ENCODE measurements at places on chromosomes 4 and X. TPM values are rescaled to one million over a fixed set of nuclear protein-coding genes. Genes with fewer than 3 reads are reported as not detected.

- no peak for DNase-seq
Measured at GRCh38 chr4:14877246-14878225, 124.7 kb upstream of the CPEB2 start.

DNA sequence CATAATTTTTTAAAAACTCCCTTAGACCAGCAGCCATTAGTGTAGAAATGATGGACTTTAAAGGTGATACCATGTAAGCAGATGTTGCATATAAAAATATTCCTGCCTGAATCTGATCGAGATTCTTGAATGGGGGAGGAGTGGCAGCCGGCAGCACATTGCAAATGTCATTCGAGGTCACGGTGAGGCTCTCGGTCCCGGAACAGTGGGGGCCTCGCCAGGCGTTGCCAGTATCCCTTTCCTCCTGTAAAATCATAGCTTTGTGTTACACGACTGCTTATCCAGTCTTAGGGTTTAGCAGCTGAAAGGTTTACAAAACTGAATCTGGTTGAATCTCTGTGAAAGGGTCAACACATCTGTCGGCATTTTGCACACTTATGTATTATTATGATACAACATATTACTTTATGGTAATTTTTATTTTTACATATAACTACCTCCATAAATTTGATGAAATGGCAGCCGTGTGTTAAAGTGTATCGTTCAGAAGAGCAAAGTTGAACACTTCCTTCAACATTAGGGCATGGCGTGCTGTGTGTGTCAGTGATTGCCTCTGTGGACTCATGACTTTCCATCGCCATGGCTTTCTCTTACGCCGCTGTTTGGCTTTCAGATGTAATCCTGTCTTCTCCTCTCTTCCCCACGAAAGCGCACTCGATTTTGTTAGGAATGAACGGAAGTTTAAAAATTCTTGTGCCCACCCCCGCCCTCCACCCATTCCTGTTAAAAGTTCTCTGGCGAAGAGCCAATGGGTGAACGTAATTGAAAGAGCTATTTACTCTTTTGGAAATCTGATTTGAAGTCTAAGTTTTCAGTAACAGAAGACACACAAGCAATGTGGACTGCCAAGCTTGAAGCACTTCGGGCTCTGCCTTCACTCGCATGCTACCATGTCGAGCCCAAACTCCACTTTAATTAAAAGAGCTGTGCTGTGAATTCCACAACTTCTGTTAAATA lies 114.8 kb downstream of the STOX2 start:
- DNase-seq: no peak

GRCh38 chrX:84487365-84488353 lies 14.6 kb downstream of the HDX start:
- no peak for DNase-seq

DNA sequence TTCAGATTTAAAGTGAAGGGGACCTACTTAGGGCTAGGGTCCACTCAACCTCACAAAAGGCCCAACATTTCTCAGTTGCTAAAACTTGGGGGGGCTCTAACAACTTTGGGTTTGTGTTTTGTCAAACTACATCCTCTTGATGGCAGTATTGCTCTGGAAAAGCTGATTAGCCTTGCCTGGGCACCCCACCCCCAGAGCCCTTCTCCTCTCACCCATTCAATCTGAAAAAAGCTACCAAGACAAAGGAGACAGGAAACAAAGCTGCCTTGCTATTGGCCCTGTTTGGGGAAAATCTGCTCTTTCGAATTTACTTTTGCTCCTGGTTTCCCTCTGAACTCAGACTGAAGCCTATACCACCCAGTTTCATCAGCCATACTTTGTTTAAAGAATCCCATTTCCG lies 195.2 kb upstream of the STK26 start:
- DNase-seq: peak; percentile 73

GRCh38 chr4:14434483-14434882 lies 567.8 kb upstream of the CPEB2 start:
- no peak for DNase-seq

- peak; percentile 13 for DNase-seq
Measured at GRCh38 chr4:21765810-21766407, 182.7 kb downstream of the KCNIP4 start.

DNA sequence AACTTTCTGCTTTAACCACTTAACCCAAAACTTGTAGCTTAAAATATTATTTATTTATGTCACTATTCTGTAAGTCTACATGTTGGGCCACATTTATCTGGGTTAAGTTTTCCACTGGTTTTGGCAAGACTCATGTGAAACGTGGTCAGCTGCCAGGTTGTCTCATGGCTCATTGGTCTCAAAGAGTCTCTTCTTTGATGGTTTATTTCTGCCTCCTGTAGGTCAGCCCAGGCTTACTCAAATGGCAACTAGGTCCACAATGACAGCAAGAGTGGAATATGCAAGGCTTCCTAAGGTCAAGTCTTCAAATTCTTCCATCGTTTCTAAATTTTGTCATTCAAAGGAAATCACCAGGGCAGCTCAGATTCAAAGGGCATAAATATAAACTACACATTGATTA lies 828.7 kb downstream of the PCDH7 start:
- no peak for DNase-seq

- DNase-seq: no peak
Measured at GRCh38 chr4:164734484-164734883, 19.4 kb upstream of the SMIM31 start.

DNA sequence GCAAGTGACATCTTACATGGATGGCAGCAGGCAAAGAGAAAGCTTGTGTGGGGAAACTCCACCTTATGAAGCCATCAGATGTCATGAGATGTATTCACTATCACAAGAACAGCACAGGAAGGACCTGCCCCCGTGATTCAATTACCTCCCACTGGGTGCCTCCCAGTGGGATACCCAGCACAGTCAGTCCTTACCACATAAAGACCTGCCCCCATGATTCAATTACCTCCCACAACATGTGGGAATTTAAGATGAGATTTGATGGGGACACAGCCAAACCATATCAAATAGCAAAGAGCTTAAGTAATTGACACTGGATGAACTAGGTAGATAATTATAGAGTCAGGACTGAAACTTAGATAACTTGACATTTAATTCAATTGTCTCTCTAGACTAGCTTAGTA lies 85.6 kb downstream of the SLIT2 start:
- DNase-seq: no peak

- DNase-seq: no peak
Measured at GRCh38 chr4:185740471-185740873, 71.5 kb downstream of the SORBS2 start.

DNA sequence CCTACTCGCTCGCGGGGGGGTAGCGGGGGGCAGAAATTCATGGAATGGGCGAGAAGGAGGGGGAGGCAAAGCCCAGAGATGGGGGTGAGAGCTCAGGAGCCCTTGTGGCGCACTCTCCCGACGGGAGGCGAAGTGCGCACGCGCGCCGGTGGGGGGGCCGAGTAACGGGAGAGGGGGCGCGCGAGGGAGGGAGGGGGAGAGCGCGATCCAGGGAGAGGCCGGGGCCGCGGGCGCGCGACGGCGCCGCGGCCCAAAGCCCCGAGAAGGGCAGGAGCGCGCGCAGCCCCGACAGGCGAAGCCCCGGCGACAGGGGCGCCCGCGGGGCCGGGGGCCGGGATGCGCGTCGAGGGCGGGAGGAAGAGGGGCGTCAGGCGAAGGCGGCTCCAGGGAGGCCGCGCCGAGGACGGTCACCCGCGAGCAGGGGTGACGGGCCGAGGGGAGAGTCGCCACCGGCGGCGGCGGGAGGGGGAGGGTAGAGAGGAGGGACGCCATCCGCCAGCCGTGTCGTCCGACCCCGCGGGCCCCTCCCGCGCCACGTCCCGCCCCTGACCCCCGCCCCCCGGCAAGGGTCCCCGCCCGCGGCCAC lies 421 bp downstream of the MECP2 start:
- DNase-seq: peak; percentile 65

- no peak for DNase-seq
Measured at GRCh38 chrX:2324151-2324550, 176.6 kb downstream of the DHRSX start.

GRCh38 chr4:85368240-85368639 lies 106.7 kb upstream of the ARHGAP24 start:
- no peak for DNase-seq

DNA sequence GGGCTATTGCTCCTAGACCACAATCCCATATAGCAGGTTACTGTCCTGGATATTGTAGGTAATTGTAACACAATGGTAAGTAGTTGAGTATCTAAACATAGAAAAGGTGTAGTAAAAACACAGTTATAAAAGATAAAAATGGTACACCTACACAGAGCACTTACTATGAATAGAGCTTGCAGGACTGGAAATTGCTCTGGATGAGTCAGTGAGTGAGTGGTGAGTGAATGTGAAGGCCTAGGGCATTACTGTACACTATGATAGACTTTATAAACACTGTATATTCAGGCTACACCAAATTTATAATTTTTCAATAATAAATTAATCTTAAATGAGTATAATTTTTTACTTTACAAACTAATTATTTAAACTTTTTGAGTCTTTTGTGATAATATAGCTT lies 425.7 kb downstream of the PABPC4L start:
- no peak for DNase-seq

DNA sequence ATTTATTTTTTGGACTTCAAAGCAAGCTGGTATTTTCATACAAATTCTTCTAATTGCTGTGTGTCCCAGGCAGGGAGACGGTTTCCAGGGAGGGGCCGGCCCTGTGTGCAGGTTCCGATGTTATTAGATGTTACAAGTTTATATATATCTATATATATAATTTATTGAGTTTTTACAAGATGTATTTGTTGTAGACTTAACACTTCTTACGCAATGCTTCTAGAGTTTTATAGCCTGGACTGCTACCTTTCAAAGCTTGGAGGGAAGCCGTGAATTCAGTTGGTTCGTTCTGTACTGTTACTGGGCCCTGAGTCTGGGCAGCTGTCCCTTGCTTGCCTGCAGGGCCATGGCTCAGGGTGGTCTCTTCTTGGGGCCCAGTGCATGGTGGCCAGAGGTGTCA lies 15.3 kb downstream of the FGFR3 start:
- DNase-seq: no peak

SOD3 gene
- total RNA-seq: not detected

TCP11X2 gene
- not detected for total RNA-seq

CNGA2 gene
- total RNA-seq: not detected

ETDA gene
- not detected for total RNA-seq

SCD5 gene
- 1.6 TPM for total RNA-seq

ZBTB33 gene
- total RNA-seq: 15.8 TPM

GAGE13 gene
- total RNA-seq: not detected

USP9X gene
- 70.1 TPM for total RNA-seq

GC gene
- not detected for total RNA-seq

MND1 gene
- 29.8 TPM for total RNA-seq

C1QTNF7 gene
- not detected for total RNA-seq

RTL9 gene
- 0.07 TPM for total RNA-seq
